ENCODE measurements at places on chromosomes 1 and 21. TPM values are rescaled to one million over a fixed set of nuclear protein-coding genes. Genes with fewer than 3 reads are reported as not detected.
A peak's percentile ranks its signal among the peaks of the same experiment; 100 is the strongest.

The PADI1 gene
- total RNA-seq: not detected

- H3K27ac ChIP-seq: peak overlapping the region; percentile 91
- peaks cover 80% of the 10 kb centered on the region for H3K4me1 ChIP-seq
- no peaks in the 10 kb centered on the region for H3K27me3 ChIP-seq
- H3K36me3 ChIP-seq: peaks cover 22% of the 10 kb centered on the region
- H3K4me3 ChIP-seq: no peak overlapping the region
Measured at GRCh38 chr1:111190931-111191451, 9.5 kb downstream of the DENND2D start.

- peak; percentile 32 for DNase-seq
- H3K4me1 ChIP-seq: peaks cover 36% of the 10 kb centered on the region
- H3K27me3 ChIP-seq: no peaks in the 10 kb centered on the region
Measured at GRCh38 chr21:45228171-45228641, 59.5 kb downstream of the POFUT2 start.

GRCh38 chr1:171195767-171196166, 10.7 kb downstream of the FMO2 start:
- no peaks in the 10 kb centered on the region for H3K4me1 ChIP-seq
- no peak for DNase-seq
- H3K36me3 ChIP-seq: no peaks in the 10 kb centered on the region
- H3K27me3 ChIP-seq: peaks cover 11% of the 10 kb centered on the region
- no peak overlapping the region for H3K4me3 ChIP-seq

GRCh38 chr1:172902861-172903381, 147.8 kb downstream of the TNFSF18 start:
- no peaks in the 10 kb centered on the region for H3K27me3 ChIP-seq
- H3K36me3 ChIP-seq: no peaks in the 10 kb centered on the region
- H3K4me3 ChIP-seq: no peak overlapping the region
- DNase-seq: no peak
- H3K4me1 ChIP-seq: peaks cover 18% of the 10 kb centered on the region
- no peak overlapping the region for H3K27ac ChIP-seq

- DNase-seq: no peak
- peaks cover 2% of the 10 kb centered on the region for H3K4me1 ChIP-seq
- no peak overlapping the region for H3K27ac ChIP-seq
- no peak overlapping the region for H3K4me3 ChIP-seq
Measured at GRCh38 chr1:228898582-228898992, 163.3 kb downstream of the RHOU start.

DNA sequence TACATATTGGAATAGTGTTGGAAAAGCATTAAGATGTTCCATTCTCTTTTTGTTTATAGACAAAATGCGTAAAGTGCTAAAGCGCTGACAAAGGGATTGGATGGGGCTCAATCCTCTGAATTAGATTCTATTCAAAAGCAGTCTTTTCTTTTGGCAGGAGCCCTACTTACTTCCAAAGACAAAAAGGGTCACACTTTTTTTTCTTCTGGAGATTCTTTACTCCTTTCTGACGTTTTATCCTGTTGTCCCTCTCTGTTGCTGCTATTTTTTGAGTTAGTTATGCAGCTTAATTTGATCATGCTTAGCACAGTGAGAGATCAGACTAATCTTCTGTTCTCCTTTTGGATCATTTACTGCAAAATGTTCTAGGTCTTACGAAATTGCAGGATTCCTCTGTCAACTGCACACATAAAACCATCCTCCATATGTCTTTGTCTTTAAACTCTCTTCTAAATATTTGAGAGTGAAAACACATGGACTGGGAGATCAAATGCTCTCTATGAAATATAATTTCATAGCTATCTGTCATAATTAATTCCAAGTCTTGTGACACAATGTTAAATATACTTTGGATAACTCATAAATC, 656.4 kb upstream of the ADGRL2 start:
- no peak overlapping the region for H3K27ac ChIP-seq
- H3K4me3 ChIP-seq: no peak overlapping the region
- no peaks in the 10 kb centered on the region for H3K36me3 ChIP-seq
- H3K27me3 ChIP-seq: no peaks in the 10 kb centered on the region
- DNase-seq: no peak

The SNIP1 gene
- 58.5 TPM for total RNA-seq

The TNNT2 gene
- total RNA-seq: not detected

- no peak overlapping the region for H3K27ac ChIP-seq
- H3K4me1 ChIP-seq: peaks cover 19% of the 10 kb centered on the region
- no peaks in the 10 kb centered on the region for H3K36me3 ChIP-seq
- no peaks in the 10 kb centered on the region for H3K27me3 ChIP-seq
- no peak for DNase-seq
Measured at GRCh38 chr21:32733356-32733755, 5.5 kb upstream of the SYNJ1 start.

DNA sequence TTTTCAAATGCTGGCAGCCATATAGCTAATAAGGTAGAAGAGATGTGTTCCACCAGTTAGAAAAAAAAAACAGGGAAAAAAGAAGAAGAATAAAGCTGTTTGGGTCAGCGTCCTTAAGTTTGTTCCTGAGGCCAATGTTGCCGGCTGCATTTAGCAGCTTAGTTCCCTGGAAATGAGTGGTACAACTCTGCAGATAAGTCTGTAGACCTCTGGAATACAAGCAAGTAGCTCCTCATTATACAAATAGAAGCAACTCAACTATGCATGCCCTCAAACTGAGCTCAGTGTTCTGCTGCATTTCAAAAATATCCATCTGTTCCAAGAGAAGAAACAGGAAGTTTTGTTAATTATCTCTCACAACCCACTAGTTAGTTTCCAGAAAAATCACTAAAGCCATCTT, 181.2 kb upstream of the PKN2 start:
- no peaks in the 10 kb centered on the region for H3K4me1 ChIP-seq
- H3K27ac ChIP-seq: no peak overlapping the region
- no peaks in the 10 kb centered on the region for H3K36me3 ChIP-seq
- no peak for DNase-seq

The RUNX3 gene
- 243 TPM for total RNA-seq

- peak; percentile 25 for DNase-seq
- peaks cover 8% of the 10 kb centered on the region for H3K36me3 ChIP-seq
- peak overlapping the region; percentile 43 for H3K4me3 ChIP-seq
- H3K27me3 ChIP-seq: no peaks in the 10 kb centered on the region
Measured at GRCh38 chr1:184866991-184867788, 107.1 kb downstream of the NIBAN1 start.

GRCh38 chr21:32333953-32334673, 35.5 kb downstream of the MRAP start:
- H3K36me3 ChIP-seq: peaks cover 11% of the 10 kb centered on the region
- no peak for DNase-seq
- no peaks in the 10 kb centered on the region for H3K27me3 ChIP-seq
- no peak overlapping the region for H3K4me3 ChIP-seq
- H3K27ac ChIP-seq: no peak overlapping the region

- H3K4me3 ChIP-seq: no peak overlapping the region
- H3K36me3 ChIP-seq: no peaks in the 10 kb centered on the region
- no peaks in the 10 kb centered on the region for H3K27me3 ChIP-seq
- DNase-seq: no peak
Measured at GRCh38 chr21:27493542-27493941, 526.7 kb upstream of the ADAMTS5 start.

DNA sequence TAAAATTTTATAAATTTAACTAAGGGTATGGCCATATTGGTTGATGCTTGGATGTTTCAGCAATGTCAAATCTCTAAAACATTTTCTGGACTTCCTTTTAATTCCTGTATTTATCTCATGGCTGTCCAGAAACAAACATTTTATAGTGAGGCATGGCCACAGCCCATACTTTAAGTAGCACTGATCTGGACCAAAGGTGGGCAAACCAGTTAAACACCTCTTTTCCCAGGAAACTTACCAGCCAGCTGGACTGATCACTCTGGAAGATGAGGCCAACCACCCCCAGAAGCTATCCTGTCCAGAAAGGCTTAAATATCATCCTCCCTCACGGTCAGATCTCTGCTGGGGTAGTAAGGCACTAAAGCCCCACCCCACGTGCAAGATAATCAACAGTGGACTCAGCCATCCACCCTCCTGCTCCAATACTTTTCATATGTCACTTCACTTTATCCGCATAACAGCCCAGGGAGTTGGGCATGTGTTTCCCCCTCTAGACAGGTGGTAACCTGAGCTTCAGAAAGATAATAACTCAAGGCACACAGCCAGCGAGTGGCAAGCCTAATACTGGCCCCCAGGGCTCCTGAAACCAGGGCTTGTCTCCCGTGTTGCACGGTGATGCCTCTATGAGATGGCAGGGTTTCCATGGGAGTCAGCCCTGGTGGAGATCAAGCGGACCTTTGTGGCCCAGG, 120.5 kb upstream of the NGF start:
- H3K27me3 ChIP-seq: peaks cover 24% of the 10 kb centered on the region
- H3K4me1 ChIP-seq: no peaks in the 10 kb centered on the region
- no peak overlapping the region for H3K27ac ChIP-seq
- no peaks in the 10 kb centered on the region for H3K36me3 ChIP-seq
- H3K4me3 ChIP-seq: no peak overlapping the region
- no peak for DNase-seq

The ROR1 gene
- not detected for total RNA-seq

DNA sequence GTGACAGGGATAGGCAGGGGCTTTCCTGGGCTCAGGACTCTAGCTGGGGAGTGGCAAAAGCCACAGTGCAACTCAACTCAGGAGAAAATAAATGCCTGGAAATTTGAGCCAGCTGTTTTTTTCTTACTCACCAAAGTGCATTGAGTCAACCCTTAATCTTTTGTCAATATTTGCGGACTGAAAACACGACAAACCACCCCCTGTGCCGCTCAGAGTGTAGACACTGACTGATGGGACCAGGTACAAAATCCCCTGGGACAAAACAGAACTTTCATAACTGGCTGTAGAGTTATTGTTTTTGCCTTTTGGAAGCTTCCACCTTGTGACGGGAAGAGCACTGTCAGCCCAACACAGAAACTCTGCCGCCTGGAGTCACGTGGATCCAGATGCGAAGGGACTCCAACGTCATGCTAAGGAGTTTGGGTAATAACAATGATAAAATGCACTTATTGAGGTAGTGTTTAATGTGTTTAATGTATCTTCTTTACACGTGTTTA, 164.6 kb downstream of the PLPP3 start:
- H3K36me3 ChIP-seq: no peaks in the 10 kb centered on the region
- H3K27me3 ChIP-seq: peaks cover 4% of the 10 kb centered on the region
- H3K4me3 ChIP-seq: no peak overlapping the region
- no peak overlapping the region for H3K27ac ChIP-seq
- DNase-seq: no peak

The CELA2B gene
- not detected for total RNA-seq

The PLCH2 gene
- total RNA-seq: 30.0 TPM

DNA sequence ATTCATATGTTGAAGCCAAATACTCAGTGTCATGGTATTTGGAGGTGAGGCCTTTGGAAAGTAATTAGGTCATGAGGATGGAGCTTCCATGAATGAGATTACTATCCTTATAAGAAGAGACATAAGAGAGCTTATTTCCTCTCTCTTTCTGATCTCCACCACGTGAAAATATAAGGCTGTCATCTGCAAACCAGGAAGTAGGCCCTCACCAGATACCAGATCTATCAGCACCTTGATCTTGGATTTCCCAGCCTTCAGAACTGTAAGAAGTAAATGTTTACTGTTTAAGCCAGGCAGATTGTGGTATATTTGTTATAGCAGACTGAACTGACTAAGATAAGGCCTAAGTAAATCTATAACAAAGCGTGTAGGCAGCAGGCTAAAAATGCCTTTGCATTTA, 25.3 kb downstream of the RBM11 start:
- DNase-seq: no peak
- H3K27ac ChIP-seq: no peak overlapping the region
- H3K27me3 ChIP-seq: peaks cover 13% of the 10 kb centered on the region
- peaks cover 2% of the 10 kb centered on the region for H3K4me1 ChIP-seq

GRCh38 chr1:66452162-66452561, 81.8 kb upstream of the SGIP1 start:
- no peak overlapping the region for H3K27ac ChIP-seq
- peaks cover 25% of the 10 kb centered on the region for H3K27me3 ChIP-seq
- H3K36me3 ChIP-seq: no peaks in the 10 kb centered on the region
- no peak overlapping the region for H3K4me3 ChIP-seq
- no peak for DNase-seq
- peaks cover 2% of the 10 kb centered on the region for H3K4me1 ChIP-seq

DNA sequence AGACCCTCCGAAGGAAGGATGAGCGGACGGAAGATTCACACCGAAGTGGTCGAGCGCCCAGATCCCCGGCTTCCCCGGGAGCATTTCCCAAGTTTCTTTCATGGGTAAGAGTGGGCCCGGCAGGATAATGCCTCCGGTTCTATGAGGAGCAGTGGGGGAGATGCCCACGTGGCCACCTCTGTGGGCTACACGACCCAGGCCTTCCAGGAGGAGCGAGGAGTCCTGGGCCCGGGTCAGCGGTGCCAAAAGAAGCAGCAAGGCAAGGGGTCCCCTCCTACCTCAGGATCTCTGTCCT, 7.9 kb upstream of the NBPF11 start:
- H3K27ac ChIP-seq: no peak overlapping the region
- H3K4me1 ChIP-seq: peaks cover 6% of the 10 kb centered on the region
- H3K36me3 ChIP-seq: peaks cover 2% of the 10 kb centered on the region
- H3K4me3 ChIP-seq: no peak overlapping the region

- peaks cover 10% of the 10 kb centered on the region for H3K4me1 ChIP-seq
- no peaks in the 10 kb centered on the region for H3K27me3 ChIP-seq
- H3K27ac ChIP-seq: no peak overlapping the region
- peak; percentile 3 for DNase-seq
- H3K4me3 ChIP-seq: no peak overlapping the region
Measured at GRCh38 chr1:228347181-228347580, 59.5 kb downstream of the TRIM11 start.

DNA sequence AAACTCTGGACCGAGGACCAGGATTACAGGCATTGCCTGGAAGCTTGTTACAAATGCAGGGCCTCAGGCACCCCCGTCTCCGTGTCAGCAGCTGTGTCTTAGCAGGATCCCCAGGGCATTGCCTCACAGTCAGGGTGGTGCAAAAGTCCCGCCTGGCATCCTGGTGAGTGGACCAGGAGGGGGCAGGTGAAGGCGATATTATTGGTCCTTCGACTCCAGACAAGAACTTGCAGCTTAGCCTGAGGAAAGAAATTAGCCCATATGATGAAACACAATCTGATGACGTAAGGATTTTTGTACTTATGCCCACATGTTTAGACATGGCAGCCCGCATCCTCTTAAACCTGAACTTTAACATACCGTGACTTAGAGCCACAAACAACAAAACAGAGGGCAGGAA, 40.8 kb downstream of the RSPH1 start:
- H3K4me3 ChIP-seq: no peak overlapping the region
- DNase-seq: no peak
- H3K36me3 ChIP-seq: no peaks in the 10 kb centered on the region
- no peak overlapping the region for H3K27ac ChIP-seq
- peaks cover 21% of the 10 kb centered on the region for H3K4me1 ChIP-seq

- H3K4me3 ChIP-seq: no peak overlapping the region
- H3K27ac ChIP-seq: no peak overlapping the region
- H3K4me1 ChIP-seq: no peaks in the 10 kb centered on the region
Measured at GRCh38 chr1:201694608-201695335, 134.2 kb upstream of the IPO9 start.

The ERICH3 gene
- not detected for total RNA-seq

The SYCP1 gene
- total RNA-seq: not detected

The SHE gene
- total RNA-seq: 0.13 TPM

Measured in T-helper 17 cell (primary cell).